ENCODE measurements at places on chromosomes 2 and 18. TPM values are rescaled to one million over a fixed set of nuclear protein-coding genes. Genes with fewer than 3 reads are reported as not detected.

- no peak for DNase-seq
- peak overlapping the region; percentile 94 for H3K4me3 ChIP-seq
- no peak overlapping the region for H3K27ac ChIP-seq
- H3K27me3 ChIP-seq, result no peaks in the 10 kb centered on the region
Observed at GRCh38 chr2:11156396-11157075, 1.3 kb downstream of the SLC66A3 start.

GRCh38 chr2:65700004-65700651, 267.7 kb upstream of the SPRED2 start:
- H3K4me3 ChIP-seq, result no peak overlapping the region
- no peaks in the 10 kb centered on the region for H3K27me3 ChIP-seq
- H3K36me3 ChIP-seq, result no peaks in the 10 kb centered on the region
- H3K4me1 ChIP-seq, result no peaks in the 10 kb centered on the region
- H3K27ac ChIP-seq, result no peak overlapping the region

DNA sequence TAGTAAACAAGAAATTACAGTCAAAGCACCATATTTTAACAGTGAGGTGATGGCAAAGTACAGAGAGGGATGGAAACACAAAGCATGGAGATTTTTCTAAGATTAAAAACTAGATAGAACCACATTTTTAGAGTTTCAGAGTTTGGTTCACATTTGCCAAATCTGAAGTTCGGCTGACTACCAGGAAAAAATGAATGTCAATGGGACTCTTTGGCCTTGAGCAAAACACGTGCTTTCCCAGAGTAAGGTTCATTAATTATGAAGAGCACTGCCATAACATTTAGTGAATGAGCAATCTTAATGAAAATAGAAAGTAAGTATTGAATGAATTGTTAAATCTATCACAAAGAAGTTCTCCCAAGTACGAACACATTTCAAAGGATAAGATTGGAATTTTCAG, 571.2 kb upstream of the VRK2 start:
- no peaks in the 10 kb centered on the region for H3K27me3 ChIP-seq
- no peak for DNase-seq
- H3K4me3 ChIP-seq, result no peak overlapping the region
- no peak overlapping the region for H3K27ac ChIP-seq
- no peaks in the 10 kb centered on the region for H3K36me3 ChIP-seq

OST4 gene
- 147 TPM for total RNA-seq
